Renal cortex interstitium (tissue), 15 donors: ENCODE measurements at places on chromosomes 12 and 14.
A peak's percentile ranks its signal among the peaks of the same experiment; 100 is the strongest.

DNA sequence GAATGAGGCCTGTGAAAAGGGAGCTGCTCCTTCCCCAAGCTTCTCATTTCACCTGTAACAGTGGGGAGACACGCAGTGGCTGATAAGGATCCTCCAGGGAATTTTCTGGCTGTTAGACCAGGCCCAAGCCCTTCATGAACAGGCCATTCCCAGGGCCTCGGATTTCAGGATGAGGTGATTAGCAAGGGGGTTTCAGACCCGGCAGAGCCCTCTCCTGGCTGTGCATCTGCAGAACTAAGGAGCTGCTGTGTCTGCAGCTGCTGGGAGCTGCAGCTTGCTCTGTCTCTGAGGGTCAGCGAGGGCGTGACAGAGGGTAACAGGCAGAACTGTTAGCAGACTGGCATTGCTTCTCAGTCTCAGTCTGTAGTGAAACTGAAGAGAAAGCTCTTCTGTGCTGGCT, 110.4 kb downstream of the KCNA5 start:
- no peak for DNase-seq

DNA sequence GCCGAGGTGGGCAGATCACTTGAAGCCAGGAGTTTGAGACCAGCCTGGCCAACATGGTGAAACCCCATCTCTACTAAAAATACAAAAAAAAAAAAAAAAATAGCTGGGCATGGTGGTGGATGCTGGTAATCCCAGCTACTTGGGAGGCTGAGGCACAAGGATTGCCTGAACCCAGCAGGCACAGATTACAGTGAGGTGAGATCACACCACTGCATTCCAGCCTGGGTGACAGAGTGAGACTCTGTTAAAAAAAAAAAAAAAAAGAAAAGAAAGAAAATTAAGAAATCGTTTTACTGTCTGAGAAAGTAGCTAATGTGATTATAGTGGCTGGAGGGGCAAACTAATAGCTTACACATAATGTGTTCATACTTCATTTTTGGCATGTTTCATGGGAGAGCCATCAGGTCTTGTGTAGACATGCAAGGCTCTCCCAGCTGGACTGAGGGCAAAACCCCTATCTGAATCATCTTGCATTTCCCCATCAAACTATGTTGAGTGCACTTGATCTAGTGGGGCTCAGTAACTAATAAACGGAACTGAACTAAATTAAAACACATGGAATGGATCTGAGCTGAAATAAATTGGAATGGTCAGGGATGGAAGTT, 16.2 kb downstream of the KIF21A start:
- DNase-seq = no peak

DNA sequence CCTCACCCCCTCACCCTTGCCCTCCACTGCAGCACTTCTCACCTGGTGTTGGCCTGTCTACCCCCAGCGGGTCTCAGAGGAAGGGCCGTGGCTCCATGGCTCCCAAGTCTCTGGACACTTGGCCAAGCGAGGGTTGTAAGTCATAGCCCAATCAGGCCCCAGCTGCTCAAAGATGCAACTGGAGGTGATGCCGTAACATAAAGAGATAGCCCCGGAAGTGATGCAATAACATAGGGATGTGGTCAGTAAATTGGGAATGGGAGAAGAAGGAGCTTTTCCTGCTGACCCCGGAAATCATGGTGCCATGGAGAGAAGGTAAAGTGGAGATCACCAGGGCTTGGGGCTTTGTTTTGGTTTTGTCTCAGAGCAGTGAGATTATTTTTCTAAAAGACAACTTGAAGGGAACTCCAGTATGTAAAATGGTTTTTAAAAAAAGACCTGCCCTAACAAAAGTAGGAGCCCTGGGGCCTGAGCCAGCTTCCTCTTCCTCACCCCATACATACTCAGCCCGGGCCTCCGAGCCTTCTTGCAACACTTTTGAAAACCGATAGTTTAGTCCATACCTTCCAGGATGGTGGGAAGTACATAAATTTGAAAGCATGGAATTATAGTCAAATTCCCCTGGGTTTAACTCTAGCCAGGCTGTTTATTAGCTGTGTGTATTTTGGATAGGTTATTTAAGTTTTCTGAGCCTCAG, 212.5 kb downstream of the CRADD start:
- DNase-seq = no peak

- no peak for DNase-seq
Observed at GRCh38 chr12:43675048-43675904, 83.3 kb downstream of the PUS7L start.

- DNase-seq = no peak
Observed at GRCh38 chr14:41607966-41608663, 1.4 kb downstream of the LRFN5 start.

GRCh38 chr14:47833011-47833410, 157.6 kb upstream of the MDGA2 start:
- peak; percentile 9 for DNase-seq

DNA sequence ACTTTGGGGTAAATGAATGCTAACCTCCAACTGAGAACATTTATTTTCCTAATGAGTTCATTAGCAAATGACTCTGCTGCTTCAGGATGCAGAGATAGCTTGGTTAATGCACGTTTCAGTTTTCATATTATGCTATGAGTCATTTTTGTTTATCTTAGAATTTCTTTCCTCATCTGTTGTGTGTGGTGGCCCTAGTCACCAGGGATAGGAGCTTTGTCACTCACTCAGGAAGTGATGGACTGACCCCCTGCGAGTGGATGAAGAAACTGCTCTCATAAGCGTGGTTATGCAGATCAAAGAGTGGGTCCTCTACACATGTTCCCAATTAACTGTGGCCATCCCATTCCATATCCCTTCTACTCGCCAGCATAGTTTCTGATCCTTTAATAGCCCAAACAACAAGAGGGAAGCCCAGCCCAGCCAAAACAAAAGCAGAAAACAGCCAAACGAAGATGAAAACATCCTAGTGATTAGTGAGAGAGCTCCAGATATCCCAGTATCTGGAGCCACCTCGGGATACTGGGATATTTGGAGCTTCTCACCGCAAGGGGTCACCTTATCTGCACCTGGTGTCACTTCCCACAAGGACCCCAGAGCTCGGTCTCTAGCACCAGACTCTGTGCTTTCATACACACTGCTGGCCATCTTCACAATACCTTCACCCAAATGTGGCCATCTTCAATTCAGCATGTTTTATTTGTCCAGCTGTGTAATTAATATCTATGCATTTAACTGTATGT, 8.6 kb downstream of the TC2N start:
- no peak for DNase-seq

DNA sequence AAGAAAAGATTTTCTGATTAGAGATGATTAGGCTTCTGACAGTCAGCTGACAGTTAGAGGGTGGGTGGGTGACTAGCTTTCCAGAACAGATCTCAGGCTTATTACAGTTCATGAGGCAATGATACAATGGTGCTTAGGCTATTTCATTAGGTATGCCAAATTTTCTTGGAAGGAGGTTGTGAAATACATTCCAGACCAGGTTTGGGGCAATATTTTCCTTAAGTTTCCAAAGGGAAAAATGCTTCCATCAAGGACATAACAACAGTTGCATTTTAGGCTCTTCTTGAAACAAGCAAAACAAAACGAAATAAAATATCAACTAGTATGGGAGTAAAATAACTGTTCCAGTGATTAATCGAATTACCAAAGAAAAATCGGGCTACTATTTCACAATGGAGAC, 59.3 kb upstream of the CNTN1 start:
- DNase-seq = no peak

DNA sequence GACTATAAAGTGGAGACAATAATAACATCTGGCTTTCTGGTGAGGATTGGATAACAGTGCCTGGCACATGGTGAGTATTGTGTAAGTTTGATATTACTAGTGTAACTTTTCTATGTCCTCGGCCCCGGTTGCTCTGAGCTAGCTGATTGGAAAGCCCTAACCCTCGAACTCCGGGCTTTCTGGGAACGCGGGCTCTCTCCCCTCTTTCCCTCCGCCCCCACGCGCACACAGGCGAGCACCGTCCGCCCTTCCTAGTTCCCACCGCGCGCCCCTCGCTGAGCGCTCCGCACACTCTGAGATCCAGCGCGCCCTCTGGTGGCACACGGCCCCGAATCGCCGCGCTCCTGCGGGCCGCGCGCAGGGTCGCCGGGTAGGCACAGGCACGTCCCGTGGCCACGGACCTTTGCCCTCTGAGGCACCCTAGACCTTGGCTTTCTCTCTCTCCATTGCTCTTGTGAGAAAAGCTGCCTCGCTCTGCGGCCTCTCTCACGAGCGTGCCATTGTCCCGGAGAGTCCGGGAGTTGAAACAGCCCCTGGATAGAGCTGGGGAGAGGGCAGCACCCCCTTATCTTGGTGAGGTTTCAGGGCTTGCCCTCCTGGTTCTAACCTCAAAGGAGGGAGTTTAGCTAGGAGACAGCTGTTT, 23.2 kb upstream of the ESRRB start:
- DNase-seq = peak; percentile 51

DNA sequence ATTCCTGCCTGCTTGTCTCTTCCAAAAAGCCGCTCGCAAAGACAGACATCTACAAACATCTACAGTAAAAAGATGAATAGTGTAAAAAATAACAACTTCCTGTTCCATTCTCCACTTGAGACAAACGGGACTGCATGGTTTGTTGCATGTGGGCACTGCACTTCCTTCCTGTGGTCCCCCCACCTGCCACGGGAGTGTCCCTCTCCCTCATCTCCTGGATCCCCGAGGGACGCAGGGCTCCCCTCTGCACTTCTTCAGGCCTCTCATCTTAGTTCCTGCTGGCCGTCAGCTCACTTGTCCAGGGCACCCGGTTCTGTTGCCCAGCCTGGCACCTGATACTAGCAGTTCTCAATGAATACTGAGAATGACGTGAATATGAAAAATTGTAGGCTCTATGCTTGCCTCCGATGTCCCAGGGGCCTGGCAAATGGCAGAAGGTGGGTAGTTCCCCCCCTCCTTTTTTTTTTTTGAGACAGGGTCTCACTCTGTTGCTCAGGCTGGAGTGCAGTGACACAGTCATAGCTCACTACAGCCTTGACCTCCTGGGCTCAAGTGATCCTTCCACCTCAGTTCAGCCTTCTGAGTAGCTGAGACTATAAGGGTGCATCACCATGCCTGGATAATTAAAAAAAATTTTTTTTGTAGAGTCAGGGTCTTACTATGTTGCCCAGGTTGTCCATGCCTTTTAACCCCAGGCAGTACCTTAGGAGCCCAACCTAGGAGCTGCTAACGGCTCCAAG, 3.5 kb upstream of the KLC1 start:
- DNase-seq = no peak

DNA sequence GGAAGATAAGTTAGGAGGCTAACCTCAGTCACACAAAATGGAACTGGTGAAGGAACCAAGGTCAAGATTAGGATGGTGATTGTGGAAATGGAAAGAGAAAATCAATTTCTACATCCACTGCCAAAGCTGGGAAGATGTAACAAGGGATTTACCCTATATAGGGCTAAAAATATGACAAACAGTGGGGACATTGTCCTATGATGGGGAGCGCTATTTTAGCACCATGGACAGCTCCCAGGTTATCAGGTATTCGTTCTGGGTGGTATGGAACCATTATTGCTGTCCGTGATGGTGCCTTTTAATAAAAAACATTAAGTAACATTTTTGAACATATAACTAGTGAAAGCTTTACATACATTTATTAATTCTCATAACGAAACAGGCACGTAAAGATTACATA, 124.0 kb downstream of the NDUFA12 start:
- DNase-seq = no peak

DNA sequence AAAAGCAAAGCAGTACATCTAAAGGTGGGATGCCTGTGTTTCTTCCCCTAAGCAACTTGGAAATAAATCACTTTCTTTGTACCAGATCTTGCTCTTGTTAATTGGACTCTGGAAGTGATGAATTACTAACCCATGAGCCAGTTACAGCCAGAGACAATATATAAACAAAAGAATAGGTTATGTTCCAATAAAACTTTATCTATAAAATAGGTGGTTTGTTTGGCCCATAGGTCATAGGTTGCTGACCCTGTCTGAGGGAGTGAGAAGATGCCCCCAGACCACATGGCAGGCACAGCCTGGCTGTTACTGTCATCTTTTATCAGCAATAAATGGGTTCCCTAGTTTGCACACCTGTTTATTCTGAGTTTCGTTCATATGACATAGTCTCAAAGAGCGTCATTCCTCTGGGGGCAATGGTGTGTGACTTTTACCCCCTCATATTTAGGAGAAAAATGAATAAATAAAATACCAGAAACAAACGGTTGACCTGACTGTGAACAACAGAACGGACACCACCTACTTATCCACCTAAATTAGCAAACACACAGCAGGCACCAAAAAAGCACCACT, 10.7 kb downstream of the LGMN start:
- no peak for DNase-seq

DNA sequence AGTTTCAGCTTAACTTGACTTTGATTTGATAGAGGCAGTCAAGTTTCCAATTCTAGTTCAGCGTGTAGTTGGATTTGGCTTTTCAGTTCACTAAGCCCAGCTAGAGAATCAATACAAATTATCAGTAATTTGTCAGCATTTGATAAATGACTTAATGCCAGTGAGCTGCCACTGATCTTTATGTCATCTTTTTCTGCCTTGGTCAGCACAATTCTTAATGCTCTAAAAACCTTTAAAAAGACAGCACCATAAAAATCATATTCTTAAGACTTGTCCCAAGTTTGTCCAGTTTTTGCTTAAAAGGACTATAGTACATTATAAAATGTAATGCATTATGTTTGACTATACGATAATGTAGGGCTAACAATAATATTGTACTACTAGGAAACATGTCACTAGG, 920.5 kb downstream of the LRFN5 start:
- no peak for DNase-seq

DNA sequence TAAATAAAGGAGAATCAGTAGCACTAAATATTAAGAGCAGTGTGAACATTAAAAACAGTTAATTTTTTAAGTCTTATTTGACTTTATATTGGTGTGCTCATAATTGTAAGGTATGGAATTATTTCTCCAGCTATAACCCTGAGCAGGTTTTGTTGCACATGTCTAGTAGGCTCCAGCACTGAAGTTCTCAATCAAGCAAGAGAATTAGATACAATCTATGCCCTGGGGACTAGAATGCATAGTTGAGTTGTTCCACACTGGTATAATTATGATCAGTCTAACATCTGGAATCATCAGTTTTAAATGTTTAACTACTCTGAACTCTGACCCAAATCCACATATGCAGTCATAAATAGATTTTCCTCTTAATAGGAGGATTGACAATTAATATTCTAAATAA, 257.8 kb upstream of the ARHGAP5 start:
- no peak for DNase-seq

- DNase-seq = peak; percentile 39
Observed at GRCh38 chr14:59189091-59189785, 771 bp downstream of the DAAM1 start.

GRCh38 chr14:69328317-69328716, 68.4 kb downstream of the GALNT16 start:
- DNase-seq = no peak

GRCh38 chr14:76212242-76212641, 60.5 kb downstream of the GPATCH2L start:
- no peak for DNase-seq
